ENCODE measurements at places on chromosomes 1 and 21.

DNA sequence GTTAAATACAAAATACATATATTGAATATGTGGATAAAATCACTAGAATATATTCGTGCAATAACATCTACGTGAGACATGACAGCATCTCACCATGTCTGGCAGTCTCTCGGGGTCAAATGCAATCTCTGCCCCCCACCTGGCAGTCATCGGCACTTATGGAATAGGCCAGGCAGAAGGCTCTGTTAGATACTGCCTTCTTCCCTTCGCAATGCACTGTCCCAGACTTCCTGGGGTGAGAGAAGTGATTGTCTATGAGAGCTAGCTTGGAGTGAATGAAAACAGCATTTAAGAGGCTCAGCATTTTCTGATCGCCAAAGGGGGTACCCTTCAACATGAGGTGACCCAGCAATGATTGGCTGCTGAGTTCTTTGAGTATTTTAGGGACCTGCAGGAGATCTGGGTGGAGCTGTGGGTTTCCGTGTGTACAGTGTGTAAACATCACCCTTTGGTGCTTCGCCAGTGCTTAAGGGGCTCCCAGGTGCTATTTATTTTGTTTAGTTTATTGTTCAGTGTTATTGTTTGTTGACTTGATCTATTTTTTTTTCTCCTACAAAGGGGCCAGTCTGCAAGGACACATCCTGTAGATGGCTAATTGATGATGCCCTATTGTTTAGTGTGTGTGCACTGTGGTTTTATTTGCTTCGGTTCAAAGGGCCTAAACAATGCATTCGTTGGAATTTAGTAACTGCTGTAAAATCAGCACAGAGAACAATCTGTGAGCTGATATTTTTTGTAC is 10.2 kb downstream of the ERG start:
- peak; percentile 77 for DNase-seq

- peak; percentile 76 for DNase-seq
These were observed 22.4 kb upstream of the ADGRB2 start for GRCh38 chr1:31786366-31787060.

GRCh38 chr1:2974701-2975301 is 46.5 kb upstream of the ACTRT2 start:
- no peak for DNase-seq

DNA sequence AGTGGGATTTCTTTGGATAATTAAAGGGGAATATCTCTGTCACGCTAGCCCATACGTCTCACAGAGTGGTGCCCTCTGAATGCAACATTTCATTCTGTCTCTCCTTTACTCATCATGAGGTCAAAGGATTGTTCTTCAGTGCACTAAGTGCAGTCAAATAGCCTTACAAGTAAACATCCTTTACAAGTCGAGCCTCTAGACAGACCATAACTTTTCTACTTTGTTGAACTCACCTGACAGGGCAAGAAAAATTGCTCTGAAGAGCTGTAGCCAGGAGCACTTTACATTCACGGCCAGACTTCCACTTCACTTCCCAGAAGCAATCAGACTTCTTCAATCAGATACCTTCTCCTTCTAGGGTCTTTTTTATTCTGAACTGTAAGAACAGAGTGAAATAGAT is 768.0 kb upstream of the TMPRSS15 start:
- no peak for DNase-seq

GRCh38 chr1:19495799-19496526 is 10.6 kb upstream of the CAPZB start:
- DNase-seq, result no peak

- DNase-seq, result no peak
These were observed 210.1 kb upstream of the PTGFR start for GRCh38 chr1:78280626-78281025.

DNA sequence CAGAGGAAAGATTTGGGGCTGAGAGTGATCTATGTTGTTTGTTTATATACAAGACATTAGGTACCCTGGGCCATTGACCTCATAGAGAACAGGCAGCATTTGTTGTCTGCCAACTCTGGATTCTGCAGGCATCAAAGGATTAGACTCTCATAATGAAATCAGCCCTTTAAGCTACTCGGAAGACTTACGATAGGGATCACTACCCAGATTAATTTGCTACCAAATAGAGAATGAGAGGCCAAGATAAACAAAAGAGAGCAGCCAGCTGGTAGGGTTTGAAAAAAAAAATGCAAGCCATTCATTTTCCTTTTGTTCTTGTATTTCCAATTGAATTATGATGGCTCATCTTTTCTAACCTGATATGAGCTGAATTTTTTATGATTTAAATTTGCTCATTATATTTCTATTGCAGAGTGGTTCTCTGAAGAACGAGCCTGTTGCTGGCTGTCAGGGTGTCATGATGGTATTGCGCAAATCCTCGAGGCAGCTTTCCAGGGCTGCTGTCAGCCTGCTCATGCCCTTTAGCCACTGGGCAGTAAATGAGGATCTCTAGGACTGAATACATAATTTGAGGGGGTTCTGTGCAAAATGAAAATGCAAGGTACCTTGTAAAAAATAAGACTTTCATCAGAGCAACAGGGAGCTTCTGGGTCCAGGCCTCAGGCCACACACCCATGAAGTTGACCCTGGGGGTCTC is 116.4 kb upstream of the KCNJ15 start:
- DNase-seq, result peak; percentile 95

- no peak for DNase-seq
These were observed 26.3 kb upstream of the BCAR3 start for GRCh38 chr1:93707956-93708355.

- no peak for DNase-seq
These were observed 26.6 kb upstream of the CDC14A start for GRCh38 chr1:100325415-100326324.

GRCh38 chr1:218809061-218809460 is 364.6 kb upstream of the LYPLAL1 start:
- DNase-seq, result no peak

- peak; percentile 82 for DNase-seq
These were observed 941 bp downstream of the ELAVL4 start for GRCh38 chr1:50109647-50110075.

DNA sequence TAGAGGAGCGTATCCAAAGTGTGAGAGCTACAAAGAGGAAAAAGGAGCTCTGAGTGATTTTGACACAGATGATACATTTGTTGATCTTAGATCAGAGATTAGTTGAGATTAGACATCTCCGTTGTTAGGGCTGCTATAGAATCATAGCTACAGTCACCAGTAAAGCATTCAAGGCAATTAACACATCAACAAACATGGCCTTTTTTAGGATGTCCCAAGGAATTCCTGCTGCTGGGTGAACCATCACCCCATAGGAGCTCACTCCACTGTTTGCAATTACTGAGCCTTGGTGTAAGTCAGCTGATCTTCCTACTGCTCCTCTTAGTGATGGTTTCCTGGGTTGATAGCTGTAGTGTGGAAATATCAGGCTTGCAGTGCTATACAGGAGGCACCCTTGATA is 6.7 kb upstream of the RSRP1 start:
- no peak for DNase-seq

DNA sequence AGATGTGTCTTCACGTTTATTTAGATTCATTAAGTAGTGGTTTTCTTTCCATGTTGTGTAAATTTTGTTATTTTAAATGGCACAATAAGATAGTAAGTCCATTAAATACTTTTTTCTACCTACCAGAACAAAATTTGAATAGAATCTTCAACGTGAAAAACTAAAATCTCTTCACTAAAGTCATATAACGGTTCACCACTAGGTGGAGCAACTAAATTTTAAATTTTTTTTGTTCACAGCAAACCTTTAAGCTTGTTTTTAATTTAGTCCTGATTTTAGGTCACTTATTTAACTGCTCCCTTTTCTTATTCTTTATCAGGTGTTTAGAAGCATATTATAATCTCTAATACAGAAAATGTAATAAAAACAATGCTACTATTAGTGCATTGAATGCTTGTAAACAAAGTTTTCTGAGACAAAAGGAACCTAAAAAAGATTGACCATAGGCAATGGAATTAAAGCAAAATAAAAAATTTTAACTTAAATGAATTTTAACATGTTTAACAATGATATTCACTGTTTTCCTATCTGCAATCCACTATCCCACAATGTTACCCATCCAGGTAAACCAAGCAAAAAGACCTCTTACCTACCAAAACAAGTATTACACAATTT is 28.3 kb upstream of the PKN2 start:
- DNase-seq, result peak; percentile 7

- DNase-seq, result no peak
These were observed 397.0 kb upstream of the ADAMTS5 start for GRCh38 chr21:27363719-27364477.

DNA sequence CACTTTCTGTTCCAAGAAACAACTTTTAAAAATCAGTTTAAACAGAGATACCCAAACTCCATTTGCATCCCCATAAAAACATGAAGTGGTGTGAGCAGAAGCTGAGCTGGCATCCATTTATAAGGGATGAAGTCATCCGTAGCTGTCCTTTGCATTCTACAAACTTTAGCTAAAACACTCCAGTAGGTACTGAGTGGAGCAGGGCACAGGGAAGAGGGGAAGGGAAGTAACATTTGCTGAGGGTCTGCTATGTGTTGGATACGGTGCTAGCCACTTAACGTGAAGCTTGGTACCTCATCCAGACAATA is 32.9 kb downstream of the VWA5B1 start:
- no peak for DNase-seq

DNA sequence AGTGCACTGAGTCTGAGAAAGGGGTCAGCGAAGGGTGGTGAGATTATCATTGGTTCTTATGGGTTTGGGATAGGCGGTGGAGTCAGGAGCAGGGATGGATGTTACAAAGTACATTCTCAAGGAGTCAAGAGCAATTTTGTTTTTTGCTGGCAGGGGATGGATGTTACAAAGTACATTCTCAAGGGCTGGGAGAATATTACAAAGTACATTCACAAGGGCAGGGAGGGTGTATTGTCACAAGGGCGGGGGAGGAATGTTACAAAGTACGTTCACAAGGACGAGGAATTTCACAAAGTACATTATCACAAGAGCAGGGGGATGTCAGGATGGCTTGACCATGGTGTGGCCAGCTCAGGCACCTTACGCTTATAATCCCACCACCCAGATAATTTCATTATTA is 59.3 kb upstream of the FAM89A start:
- no peak for DNase-seq

DNA sequence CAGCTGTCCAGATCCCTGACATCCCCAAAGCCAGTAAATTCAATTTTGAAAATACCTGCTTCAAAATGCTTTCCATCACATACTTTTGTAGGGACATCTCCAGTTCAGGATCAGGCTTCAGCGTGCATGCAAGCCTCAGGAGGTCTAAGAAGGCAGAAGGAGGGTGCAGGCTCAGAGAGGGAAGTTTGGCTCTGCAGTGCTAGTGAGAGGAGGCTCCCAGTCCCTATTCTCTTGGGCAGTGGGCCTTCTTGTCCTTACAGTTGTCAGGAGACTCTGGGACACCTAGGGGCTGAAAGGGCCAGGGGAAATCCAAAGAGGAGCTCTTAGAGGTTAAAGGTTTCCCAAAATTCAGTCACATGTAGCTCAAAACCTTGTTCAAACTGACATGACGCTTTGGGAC is 20.1 kb downstream of the ADCY10 start:
- DNase-seq, result no peak

- peak; percentile 74 for DNase-seq
These were observed 108.3 kb downstream of the POU2F1 start for GRCh38 chr1:167328816-167329483.

GRCh38 chr1:115134850-115135480 is 45.7 kb upstream of the TSPAN2 start:
- no peak for DNase-seq
